Esophagus muscularis mucosa (tissue), 4 donors: ENCODE measurements at places on chromosomes 3 and 15. TPM values are rescaled to one million over a fixed set of nuclear protein-coding genes. Genes with fewer than 3 reads are reported as not detected.
A peak's percentile ranks its signal among the peaks of the same experiment; 100 is the strongest.

The SNURF gene
- 3.6 TPM for total RNA-seq

GRCh38 chr3:55675478-55675877 is 188.4 kb upstream of the WNT5A start:
- peaks cover 31% of the 10 kb centered on the region for H3K4me1 ChIP-seq
- H3K4me3 ChIP-seq: no peak overlapping the region
- no peak for DNase-seq
- H3K27ac ChIP-seq: no peak overlapping the region

The SCAANT1 gene
- total RNA-seq: not detected

The LIPC gene
- total RNA-seq: 0.42 TPM

DNA sequence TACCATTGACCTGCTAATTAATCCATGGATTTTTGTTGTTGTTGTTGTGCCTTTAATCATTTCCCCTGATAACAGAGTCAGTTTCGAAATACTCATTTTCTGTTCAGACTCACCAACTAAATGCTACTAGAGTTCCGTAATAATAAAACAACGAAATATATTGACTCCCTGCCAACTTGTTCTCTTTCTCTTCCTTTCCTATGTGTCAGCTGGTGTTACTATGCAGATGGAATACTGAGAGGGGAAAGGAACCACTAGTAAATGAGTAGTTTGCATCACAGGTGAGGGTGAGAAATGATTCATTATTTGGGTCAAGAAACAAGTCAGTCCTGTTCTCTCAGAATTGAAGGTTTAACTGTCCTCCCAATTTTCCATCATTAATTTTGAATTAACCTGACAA is 1027.3 kb downstream of the TUSC7 start:
- no peak overlapping the region for H3K27ac ChIP-seq
- H3K4me1 ChIP-seq: no peaks in the 10 kb centered on the region
- no peak overlapping the region for H3K4me3 ChIP-seq
- no peak for DNase-seq
- no peaks in the 10 kb centered on the region for H3K27me3 ChIP-seq
- no peaks in the 10 kb centered on the region for H3K36me3 ChIP-seq

DNA sequence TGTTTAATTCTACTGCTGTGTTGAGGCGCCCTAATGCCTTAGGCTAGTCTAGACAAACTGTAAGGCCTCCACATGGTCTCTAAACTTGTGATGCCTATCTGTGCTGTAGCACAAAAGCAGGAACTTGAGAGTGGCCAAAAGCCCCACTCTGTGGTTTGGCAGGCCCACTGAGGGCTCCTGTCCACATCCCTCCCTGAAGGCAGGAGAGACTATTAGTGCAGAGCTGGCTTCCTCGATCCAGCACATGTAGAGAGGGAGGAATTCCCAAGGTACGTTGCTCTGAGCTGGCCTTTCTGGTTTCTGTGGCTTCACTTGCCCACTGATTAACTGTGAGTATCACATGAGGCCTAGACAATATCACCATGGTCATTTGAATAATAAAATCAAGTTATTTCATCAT is 90.6 kb downstream of the POLR2M start:
- H3K27me3 ChIP-seq: no peaks in the 10 kb centered on the region
- H3K36me3 ChIP-seq: no peaks in the 10 kb centered on the region
- DNase-seq: no peak
- H3K4me1 ChIP-seq: peaks cover 4% of the 10 kb centered on the region
- no peak overlapping the region for H3K27ac ChIP-seq

GRCh38 chr3:187230011-187230410 is 32.7 kb downstream of the RTP1 start:
- no peak for DNase-seq
- H3K27me3 ChIP-seq: no peaks in the 10 kb centered on the region
- no peaks in the 10 kb centered on the region for H3K36me3 ChIP-seq
- no peak overlapping the region for H3K27ac ChIP-seq
- no peak overlapping the region for H3K4me3 ChIP-seq

DNA sequence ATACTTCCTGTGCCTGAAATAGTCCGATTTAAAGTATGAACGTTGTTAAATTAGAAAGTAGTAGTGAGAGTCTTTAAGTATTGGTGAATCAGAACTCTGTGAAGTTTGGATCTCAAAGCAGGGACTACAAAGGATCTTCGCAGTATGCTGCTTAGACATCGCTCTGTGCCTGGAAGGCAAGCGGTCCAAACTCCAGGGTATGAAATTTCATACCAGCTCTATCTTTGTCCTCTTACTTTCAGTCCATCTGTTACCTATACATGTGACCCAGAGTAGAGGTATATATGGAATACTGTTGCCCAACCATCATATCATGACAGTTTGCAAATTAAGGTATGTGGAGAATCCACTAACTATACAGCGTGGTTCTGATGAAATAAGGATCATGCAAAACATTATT is 34.5 kb downstream of the VPS8 start:
- no peaks in the 10 kb centered on the region for H3K36me3 ChIP-seq
- no peak overlapping the region for H3K27ac ChIP-seq
- no peaks in the 10 kb centered on the region for H3K27me3 ChIP-seq
- H3K4me1 ChIP-seq: no peaks in the 10 kb centered on the region
- H3K4me3 ChIP-seq: no peak overlapping the region

The MESP2 gene
- not detected for total RNA-seq

- H3K27ac ChIP-seq: no peak overlapping the region
- no peaks in the 10 kb centered on the region for H3K4me1 ChIP-seq
- no peaks in the 10 kb centered on the region for H3K36me3 ChIP-seq
- DNase-seq: peak; percentile 60
- H3K4me3 ChIP-seq: no peak overlapping the region
Measured at GRCh38 chr15:69757186-69757585, 304.6 kb downstream of the RPLP1 start.

DNA sequence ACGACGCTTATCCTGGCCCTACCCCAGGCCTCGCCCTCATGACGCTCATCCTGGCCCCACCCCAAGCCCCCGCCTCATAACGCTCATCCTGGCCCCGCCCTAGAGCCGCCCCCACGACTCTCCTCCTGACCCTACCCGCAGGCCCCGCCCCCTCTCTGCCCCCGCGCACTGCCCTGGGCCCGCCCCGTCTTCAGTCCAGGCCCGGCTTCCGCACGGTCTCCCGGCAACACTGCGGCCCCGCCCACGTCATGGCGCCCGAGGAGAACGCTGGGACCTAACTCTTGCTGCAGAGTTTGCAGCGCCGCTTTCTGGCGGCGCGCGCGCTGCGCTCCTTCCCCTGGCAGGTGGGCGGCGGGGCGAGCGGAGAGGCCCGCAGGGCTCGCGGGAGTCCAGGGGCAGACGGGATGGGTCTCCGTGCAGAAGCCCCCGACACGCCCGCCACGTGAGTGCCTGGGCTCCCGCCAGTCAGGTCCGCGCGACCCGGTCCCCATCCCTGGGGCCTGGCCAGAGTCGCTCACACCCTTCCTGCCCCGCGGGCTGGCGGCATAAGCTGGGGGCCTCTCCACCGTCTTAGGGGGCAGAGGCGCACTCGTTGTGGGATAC is 52.5 kb upstream of the ROPN1B start:
- H3K4me1 ChIP-seq: peaks cover 18% of the 10 kb centered on the region
- DNase-seq: peak; percentile 100
- H3K27me3 ChIP-seq: no peaks in the 10 kb centered on the region
- H3K27ac ChIP-seq: peak overlapping the region; percentile 93

GRCh38 chr15:97648728-97649127 is 311.8 kb upstream of the ARRDC4 start:
- peaks cover 12% of the 10 kb centered on the region for H3K4me1 ChIP-seq
- no peaks in the 10 kb centered on the region for H3K36me3 ChIP-seq
- no peak overlapping the region for H3K27ac ChIP-seq
- DNase-seq: no peak
- no peaks in the 10 kb centered on the region for H3K27me3 ChIP-seq
- H3K4me3 ChIP-seq: no peak overlapping the region

DNA sequence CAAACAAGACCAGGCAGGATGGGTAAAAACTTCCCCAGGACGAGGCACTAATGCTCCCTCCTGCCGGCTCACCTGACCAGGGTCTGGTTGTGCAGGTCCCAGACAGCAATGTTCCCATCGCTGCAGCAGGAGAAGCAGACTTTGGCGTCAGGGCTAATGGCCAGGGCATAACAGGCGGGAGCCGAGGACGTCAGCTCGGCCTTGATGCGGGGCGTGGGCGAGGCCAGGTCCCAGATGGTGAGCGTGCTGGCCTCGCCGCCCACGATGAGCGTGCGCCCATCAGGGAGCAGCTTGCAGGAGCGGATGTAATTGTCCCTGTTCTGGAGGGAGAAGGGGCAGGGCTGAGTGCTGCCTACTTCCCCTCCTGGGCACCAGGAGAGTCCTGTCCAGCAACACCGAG is 43.4 kb downstream of the TLE3 start:
- H3K27ac ChIP-seq: no peak overlapping the region
- no peak overlapping the region for H3K4me3 ChIP-seq
- H3K36me3 ChIP-seq: peaks cover 100% of the 10 kb centered on the region
- no peaks in the 10 kb centered on the region for H3K27me3 ChIP-seq
- DNase-seq: no peak

DNA sequence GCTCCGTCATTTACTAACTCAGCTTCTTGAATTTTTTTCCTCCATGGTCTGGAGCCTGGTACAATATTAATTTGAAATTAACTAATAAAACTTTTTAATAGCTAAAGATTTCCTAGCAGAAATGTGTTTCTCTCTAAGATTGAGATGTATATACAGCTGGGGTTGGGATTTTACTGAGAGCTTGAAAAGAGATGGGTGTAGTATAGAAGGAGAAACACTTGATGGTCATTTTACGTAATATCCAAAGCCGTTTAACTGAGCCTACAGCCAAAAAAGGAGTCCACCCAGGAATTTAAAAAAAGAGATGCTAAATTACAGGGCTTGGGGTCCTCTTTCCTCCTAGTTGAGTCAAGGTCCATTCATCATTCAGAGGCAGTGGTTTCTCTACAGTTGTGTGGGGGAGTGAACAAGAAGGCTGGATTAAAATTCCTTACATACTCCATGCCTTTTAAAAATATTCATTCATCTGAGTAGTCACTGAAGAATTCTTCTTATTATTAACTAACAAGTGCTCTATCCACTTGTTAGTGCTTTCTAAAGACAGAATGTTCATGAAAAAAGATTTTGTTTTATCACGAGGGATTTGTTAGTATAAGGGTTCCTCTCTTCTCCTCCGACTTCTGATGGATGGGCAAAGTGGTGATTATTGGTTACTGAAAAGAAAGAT is 255.3 kb upstream of the IL12A start:
- no peak for DNase-seq
- H3K27me3 ChIP-seq: no peaks in the 10 kb centered on the region
- peaks cover 15% of the 10 kb centered on the region for H3K4me1 ChIP-seq
- no peaks in the 10 kb centered on the region for H3K36me3 ChIP-seq

The CIP2A gene
- 2.0 TPM for total RNA-seq

The SLC7A14 gene
- 0.57 TPM for total RNA-seq

DNA sequence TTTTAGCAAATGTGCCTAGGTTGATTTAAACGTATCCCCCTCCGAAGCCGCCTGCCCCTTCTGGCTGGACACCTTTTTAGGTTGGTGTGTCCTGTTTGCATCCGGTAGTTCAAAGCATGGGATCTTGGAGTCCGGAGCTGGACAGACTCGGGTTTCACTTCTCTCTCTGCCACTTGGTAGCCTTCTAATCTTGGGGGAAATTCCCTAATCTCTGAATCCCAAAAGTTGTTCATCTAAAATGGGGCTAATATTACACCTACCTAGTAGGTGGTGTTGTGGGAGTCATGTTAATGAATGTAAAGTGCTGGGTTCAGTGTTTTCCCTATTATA is 760 bp downstream of the FANCI start:
- H3K4me3 ChIP-seq: peak overlapping the region; percentile 67
- peaks cover 19% of the 10 kb centered on the region for H3K4me1 ChIP-seq
- H3K27me3 ChIP-seq: no peaks in the 10 kb centered on the region
- H3K36me3 ChIP-seq: no peaks in the 10 kb centered on the region
- no peak for DNase-seq
- H3K27ac ChIP-seq: no peak overlapping the region

GRCh38 chr3:9013782-9014563 is 50.7 kb upstream of the RAD18 start:
- no peak overlapping the region for H3K27ac ChIP-seq
- H3K4me3 ChIP-seq: no peak overlapping the region
- no peak for DNase-seq
- peaks cover 19% of the 10 kb centered on the region for H3K36me3 ChIP-seq

DNA sequence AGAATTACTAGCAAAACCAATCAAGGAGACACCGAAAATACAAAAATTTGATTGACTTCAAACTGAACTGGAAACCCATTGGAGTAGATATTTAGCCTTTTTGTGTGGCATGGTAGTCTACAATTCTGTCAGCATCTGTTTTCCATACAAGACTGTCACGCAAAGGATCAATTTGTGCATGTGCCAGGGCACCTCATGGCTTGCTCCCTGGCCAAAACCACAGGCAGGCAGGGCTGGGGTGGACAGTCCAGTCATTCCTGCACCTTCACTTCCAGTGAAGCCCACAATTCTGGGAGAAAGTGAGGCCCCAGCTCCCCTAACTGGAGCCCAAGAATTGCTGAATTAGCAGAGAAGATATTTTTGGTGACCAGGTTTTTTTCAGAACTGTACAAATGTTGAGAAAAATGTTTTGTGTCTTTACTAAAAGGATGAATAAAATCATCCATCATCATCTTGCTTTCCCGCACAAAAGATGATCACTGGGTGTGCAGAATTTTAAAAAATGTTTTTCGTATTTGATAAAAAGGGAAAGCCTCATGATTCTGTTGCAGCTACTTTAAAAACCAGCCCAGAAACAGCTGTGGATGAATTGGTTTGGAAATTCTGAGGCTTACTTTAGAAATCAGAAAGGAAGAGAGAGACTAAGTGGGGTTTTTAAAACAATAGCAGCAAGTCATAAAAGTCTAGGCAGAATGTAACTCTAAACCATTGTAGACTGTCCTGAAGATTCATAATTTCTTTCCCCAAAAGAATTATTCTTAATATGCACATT is 86.4 kb downstream of the PCCB start:
- H3K4me3 ChIP-seq: no peak overlapping the region
- DNase-seq: no peak
- peaks cover 31% of the 10 kb centered on the region for H3K36me3 ChIP-seq
- H3K27ac ChIP-seq: no peak overlapping the region

DNA sequence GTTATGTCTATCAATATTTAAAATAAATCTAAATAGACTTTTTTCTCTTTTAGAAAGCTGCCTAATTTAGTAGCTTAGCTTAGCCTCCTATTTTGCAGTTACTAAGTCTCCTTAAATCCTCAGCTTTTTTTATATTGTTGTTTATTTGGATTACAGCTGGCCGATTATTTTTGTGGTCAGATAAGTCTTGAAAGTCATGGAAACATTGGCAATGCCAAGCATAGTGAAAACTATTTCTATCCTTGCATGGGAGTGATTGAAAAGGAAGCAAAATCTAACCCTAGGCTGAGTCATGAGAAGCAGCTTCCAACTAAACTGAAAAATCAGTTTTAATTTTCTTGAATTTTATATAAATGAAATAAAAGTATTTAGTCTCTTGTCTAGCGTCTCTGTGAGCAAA is 1063.0 kb upstream of the GBE1 start:
- DNase-seq: no peak
- H3K4me1 ChIP-seq: no peaks in the 10 kb centered on the region
- H3K27me3 ChIP-seq: no peaks in the 10 kb centered on the region
- no peaks in the 10 kb centered on the region for H3K36me3 ChIP-seq
- no peak overlapping the region for H3K27ac ChIP-seq
- no peak overlapping the region for H3K4me3 ChIP-seq

The EPHB3 gene
- total RNA-seq: 6.1 TPM

GRCh38 chr3:52280050-52280461 is 1.6 kb upstream of the WDR82 start:
- no peaks in the 10 kb centered on the region for H3K27me3 ChIP-seq
- peak overlapping the region; percentile 92 for H3K4me3 ChIP-seq
- no peak for DNase-seq

GRCh38 chr15:67143646-67144045 is 78.2 kb downstream of the SMAD3 start:
- H3K36me3 ChIP-seq: no peaks in the 10 kb centered on the region
- no peaks in the 10 kb centered on the region for H3K27me3 ChIP-seq
- no peak for DNase-seq
- no peak overlapping the region for H3K4me3 ChIP-seq
- H3K4me1 ChIP-seq: peaks cover 95% of the 10 kb centered on the region
- peak overlapping the region; percentile 76 for H3K27ac ChIP-seq

The EFCAB12 gene
- total RNA-seq: not detected

The MYZAP gene
- total RNA-seq: 247 TPM

The SNTN gene
- not detected for total RNA-seq
